Right renal cortex interstitium (tissue), 3 donors: ENCODE measurements at places on chromosomes 11 and 22. TPM values are rescaled to one million over a fixed set of nuclear protein-coding genes. Genes with fewer than 3 reads are reported as not detected.

GRCh38 chr11:19377881-19378280, 137.1 kb upstream of the E2F8 start:
- DNase-seq = no peak

- DNase-seq = no peak
These were observed 62.0 kb downstream of the ZNF280B start for GRCh38 chr22:22446517-22446916.

DNA sequence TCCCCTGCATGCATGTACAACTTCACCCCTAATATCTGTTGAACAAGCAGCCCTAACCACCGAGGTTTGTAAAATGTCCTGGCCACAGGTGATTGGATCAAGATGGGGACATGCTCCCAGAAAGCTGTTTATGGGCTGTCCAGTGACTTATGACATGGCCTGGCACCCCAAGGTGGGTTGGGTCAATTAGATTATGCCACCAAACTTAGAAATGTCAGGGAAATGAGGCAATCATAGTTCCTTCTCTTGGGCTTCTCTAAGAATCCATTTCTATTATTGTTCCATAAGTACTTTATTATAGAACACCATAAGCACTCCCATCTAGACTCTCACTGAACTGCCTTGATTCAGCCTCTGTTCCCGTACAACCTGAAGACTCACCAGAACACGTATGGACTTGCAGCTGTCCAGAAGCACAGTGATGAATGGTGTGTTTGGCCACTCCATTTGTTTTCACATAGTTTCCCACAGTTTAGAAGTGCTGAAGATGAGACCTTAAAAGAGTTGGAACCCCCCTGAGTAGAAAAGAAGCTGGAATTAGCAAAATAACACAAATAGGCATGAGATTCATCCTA, 45.5 kb upstream of the OLFML1 start:
- no peak for DNase-seq

OR51G1 gene
- not detected for polyA plus RNA-seq
